ENCODE measurements at places on chromosomes 6 and 20.

GRCh38 chr6:150632785-150633485 is 33.2 kb downstream of the PLEKHG1 start:
- no peak for DNase-seq

DNA sequence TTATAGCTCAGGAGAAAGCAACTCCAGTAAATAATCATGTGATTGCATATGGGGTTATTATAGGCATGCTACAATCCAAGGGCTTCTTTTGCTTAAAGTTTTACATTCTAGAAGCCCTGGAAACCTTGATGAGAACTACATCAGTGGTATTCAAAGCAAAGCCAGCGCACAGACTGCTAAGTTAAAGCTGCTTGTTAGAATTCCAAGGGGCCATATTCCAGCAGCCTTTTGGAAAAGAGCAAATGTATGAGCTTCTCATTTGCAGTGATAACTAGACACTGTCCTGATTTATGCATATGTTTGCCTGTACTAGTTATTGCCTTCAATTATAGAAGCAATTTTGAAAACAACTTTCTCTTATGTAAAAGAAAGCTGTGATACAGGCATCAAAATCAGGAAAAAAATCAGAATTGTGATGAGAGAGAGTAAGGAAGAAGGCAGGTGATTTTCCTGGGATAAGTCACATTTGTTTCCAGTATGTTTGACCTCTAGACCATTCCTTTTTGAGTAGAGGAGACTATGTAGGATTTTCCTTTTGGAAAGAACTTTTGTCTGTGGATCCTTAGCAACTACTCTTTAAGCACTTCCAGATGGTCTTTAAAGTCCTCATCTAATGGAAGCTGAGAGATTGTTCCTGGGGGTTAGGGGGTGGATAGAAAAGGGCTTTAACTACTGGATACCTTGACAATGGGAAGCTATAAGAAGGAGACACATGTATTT is 159.2 kb downstream of the PLCB4 start:
- DNase-seq: no peak

DNA sequence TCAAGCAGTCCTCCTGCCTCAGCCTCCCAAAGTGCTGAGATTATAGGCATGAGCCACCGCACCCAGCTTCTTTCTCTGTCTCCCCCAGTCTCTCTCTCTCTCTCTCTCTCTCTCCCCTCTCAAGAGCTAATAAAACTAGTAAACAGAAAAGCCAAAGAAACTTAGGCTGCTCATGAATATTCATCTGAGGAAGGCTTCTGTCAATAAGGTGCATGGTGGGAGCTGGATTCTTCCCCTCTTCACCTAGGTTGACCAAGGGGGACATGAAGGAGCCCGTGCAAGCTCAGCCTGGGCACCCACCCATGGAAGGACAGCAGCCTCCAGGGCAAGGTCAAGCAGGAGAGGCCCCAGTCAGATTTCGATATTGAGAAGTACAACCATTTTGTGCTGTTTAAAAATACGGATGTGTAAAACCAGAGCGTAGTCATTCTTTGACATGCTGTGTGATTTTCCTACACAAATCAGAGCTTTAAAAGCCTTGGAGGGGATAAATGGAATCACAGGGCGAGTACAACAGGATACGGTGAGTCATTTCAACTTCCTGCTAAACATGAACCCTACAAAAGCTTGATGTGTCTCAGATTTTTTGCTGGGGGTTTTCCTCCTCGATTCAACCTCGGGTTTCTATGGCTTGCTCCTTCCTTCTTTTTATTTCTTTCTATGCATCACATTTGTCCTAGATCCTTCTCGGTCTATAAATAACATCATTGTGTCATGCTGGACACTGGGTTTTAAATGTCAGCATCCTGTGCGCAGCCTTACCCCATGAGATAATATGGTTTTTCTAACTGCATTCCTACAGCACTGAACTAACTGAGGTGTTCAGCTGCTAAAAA is 368.9 kb upstream of the JARID2 start:
- DNase-seq: no peak

DNA sequence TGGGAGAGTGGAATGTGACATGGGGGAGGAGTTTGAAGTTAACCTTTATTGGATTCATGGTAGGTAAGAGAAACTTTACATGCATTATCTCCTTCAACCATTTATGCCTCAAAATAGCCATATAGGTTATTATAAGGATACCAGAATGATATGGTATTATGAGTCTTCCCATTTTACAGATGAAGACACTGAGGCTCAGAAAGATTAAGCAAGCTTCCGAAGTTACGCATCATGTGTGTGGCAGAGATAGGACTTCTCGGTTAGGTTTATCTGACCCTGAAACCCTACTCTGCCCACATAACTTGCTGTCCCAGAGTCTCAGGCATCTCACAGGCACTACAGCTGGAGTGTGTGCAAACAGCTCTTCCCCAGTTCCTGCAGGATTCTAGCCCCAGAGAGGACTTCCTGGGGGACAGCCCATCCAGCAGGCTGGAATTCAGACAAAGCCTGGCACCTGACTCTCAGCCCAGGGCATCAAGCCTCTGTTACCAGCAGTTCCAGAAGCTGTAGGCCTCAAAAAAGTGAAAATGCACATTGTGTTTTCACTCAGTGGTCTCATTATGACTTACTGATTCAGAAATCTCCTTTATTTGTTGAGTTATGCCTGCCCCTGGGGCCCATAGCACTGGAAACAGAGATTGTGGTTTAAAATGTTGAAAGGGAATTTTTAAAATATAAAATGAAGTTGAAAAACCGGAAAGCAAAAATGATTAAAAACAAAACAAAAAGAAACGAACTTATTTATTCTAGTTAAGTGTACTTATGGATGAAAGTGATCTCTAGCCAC is 512.8 kb upstream of the CHD6 start:
- DNase-seq: no peak

Measured in stimulated activated CD4-positive, alpha-beta T cell treated with anti-CD3 and anti-CD28 coated beads, Interleukin-12 subunit alpha, Interleukin-12 subunit beta, amount 100 ng/mL, for 48 hours (primary cell).